ENCODE measurements at places on chromosomes 7 and 10.
A peak's percentile ranks its signal among the peaks of the same experiment; 100 is the strongest.

- DNase-seq, result no peak
These were observed 8.8 kb downstream of the CYREN start for GRCh38 chr7:135161669-135162068.

- no peak for DNase-seq
These were observed 7.4 kb downstream of the IGF2BP3 start for GRCh38 chr7:23462846-23463245.

- no peak for DNase-seq
These were observed 13.3 kb upstream of the CELF2 start for GRCh38 chr10:11004144-11005077.

GRCh38 chr7:134865001-134865845 is 85.8 kb downstream of the CALD1 start:
- no peak for DNase-seq

GRCh38 chr10:104246976-104247375 is 7.7 kb upstream of the GSTO1 start:
- peak; percentile 13 for DNase-seq

- DNase-seq, result no peak
These were observed 244.4 kb upstream of the PPP2R2D start for GRCh38 chr10:131656431-131656841.

DNA sequence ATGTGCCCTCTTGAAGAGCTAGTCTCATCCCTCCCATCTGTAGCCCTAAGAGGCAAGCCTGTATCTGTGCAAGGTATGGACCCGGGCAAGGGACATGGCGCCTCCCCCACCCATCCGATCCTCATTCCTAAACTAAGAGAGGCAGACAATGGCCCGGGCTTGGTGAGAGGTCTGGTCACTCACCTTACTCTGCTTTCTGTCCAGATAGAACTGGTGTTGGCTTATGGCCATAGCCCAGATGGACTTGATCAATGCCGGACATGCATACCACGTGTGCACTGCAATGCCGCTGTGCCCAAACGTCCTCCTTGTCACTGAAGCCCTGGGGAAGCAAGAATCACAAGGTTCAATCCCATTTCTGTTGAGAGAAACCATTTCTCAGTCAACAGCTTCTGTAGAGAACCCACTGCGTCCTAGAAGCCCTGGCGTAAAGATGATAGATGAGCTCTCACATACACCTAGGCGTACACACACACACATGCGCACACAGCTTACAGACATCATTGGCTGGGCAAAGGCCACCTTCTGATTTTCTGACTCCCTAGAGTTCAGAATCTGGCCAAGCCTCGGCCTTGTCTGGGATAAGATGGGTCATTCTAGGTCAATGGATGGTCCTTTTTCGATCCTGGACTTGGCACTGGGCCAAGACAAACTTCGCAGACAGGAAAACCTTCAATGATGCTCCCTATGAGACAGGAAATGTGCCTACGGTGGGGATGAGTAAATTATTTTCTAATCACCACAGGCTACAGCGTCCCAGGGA is 114.6 kb downstream of the PRPF18 start:
- no peak for DNase-seq

DNA sequence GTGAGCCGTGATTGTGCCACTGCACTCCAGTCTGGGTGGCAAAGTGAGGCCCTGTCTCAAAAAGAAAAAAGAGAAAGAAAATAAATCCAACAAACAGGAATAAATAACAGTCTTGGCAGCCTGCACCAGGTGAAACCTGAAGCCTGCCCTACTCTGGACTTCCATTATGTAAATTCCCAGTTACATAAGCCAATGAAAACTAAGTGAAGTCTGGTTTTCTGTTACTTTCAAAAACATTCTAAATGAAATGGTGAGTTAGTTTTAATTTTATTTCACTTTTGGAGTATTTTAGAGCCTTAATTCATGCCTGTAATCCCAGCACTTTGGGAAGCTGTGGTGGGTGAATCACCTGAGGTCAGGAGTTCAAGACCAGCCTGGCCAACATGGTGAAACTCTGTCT is 22.5 kb upstream of the HIBADH start:
- no peak for DNase-seq

GRCh38 chr7:114073701-114074100 is 154.9 kb upstream of the PPP1R3A start:
- DNase-seq, result no peak

DNA sequence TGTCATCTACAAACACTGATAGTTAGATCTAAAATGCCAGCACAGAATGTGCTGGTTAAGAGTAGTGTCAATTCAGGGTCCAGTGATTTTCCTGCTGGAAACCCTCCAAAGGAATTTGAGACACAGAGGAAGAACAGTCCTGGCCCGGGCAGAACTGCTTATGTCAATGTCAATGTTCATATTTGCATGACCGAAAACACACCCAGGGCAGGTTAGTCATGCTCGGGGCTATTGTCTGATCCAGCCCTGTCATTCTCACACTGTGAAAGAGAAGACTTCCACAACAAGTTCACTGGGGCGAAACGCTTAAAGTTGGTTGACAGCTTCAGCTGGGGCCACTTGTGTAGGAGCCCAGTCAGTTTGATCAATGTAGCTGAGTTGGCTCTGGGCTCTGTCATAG is 139.3 kb downstream of the C1GALT1 start:
- no peak for DNase-seq

GRCh38 chr10:18713077-18713476 is 53.8 kb downstream of the ARL5B start:
- DNase-seq, result no peak

DNA sequence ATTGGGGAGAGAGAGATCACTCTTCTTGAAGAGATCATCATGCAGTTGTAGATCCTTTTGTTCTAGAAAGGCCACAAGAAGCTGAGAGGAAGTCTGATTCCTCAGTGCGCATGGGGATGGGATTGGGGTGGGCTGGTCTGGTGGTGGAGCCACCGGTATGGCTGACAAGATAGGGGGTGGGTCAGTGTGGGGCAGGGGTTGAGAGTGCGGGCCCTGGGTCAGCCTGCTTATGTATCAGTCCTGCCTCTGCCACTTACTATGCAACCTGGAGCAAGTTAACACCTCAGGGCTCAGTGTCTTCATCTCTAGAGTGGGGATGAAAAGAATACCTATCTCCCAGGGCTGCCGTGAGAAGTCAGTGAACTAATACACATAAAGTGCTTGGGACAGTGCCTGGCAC is 8.0 kb downstream of the SMARCD3 start:
- DNase-seq, result no peak

DNA sequence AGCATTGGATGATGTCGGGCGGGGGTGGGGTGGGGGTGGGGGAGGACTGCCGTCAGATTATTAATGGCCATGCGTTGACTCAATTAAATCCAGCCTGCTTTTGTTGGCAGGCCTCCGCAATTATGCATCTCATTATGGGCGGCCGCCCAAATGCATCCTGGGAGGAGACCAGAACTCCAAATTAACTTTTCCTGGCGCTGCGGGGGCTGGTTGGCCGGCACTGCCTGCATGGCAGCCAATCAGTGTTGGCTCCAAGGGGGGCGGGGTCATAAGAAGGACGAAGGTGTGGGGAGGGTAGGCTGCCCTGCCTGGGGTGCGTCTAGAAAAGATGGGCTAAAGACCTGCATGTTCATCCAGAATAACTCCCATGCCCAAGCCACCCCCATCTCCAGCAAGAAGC is 83.9 kb upstream of the PAX2 start:
- DNase-seq, result no peak

GRCh38 chr10:78756604-78757343 is 312.0 kb upstream of the ZMIZ1 start:
- peak; percentile 59 for DNase-seq

DNA sequence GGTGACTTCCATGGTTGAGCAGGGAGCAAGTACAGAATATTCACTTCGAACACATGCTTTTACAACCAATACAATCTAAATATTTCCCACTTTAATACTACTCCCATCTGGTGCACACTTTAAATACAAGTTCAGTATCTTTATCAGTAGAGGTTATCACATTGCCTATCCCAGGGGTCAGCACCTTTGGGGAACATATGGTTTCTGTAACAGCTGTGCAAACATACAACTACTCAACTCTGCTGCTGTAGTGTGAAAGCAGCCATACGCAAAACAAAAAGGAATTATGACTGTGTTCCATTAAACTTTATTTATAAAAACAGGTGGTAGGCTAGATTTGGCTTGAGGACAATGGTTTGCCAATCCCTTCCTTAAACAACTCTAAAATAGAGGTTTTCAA is 157.5 kb downstream of the XPNPEP1 start:
- no peak for DNase-seq

GRCh38 chr7:343227-343822 is 53.4 kb downstream of the FOXL3 start:
- DNase-seq, result no peak

DNA sequence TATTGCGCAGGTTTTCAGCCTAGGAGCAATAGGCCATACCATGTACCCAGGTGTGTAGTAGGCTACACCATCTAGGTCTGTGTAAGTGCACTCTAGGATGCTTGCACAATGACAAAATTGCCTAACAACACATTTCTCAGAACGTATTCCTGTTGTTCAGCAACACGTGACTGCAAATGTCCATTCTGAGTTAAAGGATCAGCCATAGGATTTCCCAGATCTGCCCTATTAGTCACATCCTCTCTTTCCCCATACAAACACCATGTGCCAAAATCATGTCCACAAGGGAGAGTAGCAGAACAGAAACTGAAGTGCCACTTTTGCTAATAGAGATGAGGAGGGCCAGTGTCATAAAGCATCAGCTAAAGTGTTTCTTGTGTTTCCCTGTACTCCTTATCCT is 42.6 kb upstream of the AMPH start:
- DNase-seq, result no peak

- DNase-seq, result no peak
These were observed 273.1 kb downstream of the SEMA3D start for GRCh38 chr7:84913731-84914130.

- DNase-seq, result no peak
These were observed 3.2 kb downstream of the AKR1B15 start for GRCh38 chr7:134552105-134552504.

GRCh38 chr7:2719007-2719406 is 31.0 kb downstream of the AMZ1 start:
- DNase-seq, result no peak

GRCh38 chr7:110105307-110105706 is 985.6 kb upstream of the LRRN3 start:
- no peak for DNase-seq

DNA sequence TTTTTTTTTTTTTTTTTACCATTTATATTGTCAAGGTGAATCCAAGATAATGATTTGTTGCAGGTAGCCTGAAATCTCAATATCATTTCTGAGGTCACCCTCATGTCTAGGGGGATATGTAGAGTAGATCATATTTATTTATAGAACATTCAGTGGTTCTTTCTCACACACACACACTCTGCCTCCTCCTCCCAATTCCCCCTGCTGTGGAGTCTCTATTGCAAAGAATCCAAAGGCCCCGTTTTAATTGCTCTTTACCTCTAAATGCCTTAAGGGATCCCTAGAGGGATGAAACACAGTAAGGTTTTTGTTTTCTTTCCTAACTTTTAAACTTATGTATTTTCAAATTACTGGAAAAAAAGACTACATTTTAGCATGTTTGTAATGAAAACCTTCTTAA is 170.0 kb downstream of the PRKG1 start:
- DNase-seq, result no peak

- no peak for DNase-seq
These were observed 990.7 kb downstream of the CCSER2 start for GRCh38 chr10:85318809-85319807.

GRCh38 chr7:100874577-100875355 is at the start of gene SRRT:
Gene SRRT, plus strand, starts transcription at chr7:100875103. Its CDS starts 488 bp downstream, at chr7:100875591.
- peak; percentile 99 for DNase-seq

DNA sequence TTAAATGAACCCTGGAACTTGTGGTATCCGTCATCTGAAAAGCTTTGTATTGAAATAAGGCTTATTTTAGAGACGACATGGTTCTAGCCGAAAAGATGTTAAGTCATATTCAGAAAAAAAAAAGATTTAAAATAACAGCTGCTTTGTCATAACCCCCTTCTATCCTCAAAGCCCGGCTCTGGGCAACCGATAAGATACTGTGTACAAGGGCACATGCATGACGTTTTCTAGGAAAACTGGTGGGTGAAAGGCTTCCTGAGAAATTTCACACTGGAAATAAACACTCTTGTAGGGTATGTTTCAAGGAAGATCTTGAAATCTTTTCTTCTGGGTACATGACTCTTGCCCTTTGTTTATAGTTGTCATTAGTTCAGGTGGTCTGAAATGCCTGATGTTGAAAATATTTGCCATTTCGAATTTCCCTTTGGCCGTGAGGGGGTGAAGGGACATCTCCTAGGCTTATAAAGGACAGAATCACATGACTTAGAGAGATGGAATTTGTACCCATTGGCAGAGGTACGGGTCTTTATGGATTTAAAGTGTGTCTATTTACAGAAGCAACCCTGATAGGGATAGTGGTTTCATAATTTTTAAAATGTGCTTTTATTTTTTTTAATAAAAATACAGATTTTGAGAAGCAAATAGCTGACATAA is 232.5 kb downstream of the PTEN start:
- no peak for DNase-seq

DNA sequence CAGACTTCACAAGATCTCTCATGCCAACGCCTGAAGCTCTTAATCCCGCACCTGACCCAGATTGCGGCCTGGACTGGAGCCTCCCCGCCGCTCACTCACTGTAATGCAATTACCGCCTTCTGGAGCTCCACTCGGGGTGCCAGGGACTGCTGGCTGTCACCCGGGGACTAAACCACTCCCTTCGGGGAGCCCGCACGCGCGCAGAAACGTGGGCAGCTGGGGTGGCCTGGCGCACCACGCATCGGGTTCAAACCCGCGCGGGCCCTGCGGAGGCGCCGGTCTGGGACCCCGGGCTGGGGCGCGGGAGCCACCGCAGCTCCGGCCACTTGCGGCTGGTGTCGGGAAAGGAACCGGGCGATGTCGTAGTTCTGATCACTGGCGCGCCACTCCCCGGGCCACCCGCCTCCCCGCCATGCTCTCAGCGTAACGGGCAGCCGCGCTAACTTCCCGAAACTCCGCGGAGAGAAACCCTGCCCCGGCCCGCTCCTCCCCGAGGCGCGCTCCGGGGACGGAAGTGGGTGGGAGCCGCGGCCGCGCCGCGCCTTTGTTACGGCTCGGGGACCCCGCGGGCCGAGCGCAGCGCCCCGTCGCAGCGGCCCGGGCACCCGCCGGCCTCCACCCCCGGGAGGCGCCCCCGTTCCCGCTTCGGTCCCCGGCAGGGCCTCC is 100.3 kb upstream of the SVIL start:
- DNase-seq, result peak; percentile 78

DNA sequence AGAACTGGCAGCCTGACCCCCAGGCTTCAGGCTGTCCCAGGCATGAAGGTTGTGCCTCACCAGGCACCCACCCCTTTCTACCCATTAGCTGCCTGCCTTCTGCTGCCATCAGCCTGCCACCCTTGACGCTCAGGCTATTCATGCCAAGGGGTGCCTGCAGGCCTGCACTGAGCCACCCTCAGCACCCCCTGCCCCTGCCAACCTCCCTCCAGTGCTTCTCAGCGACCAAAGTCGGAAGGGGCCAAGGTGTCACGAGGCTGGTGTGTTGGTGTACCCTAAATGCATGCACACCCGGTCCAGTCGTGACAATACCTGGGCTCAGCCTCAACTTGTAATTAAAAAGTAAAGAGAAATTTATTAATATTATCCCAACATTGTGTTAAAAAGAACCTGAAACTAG is 422.7 kb downstream of the ARL4A start:
- no peak for DNase-seq
